ENCODE measurements at places on chromosomes 16 and 17. TPM values are rescaled to one million over a fixed set of nuclear protein-coding genes. Genes with fewer than 3 reads are reported as not detected.

DNA sequence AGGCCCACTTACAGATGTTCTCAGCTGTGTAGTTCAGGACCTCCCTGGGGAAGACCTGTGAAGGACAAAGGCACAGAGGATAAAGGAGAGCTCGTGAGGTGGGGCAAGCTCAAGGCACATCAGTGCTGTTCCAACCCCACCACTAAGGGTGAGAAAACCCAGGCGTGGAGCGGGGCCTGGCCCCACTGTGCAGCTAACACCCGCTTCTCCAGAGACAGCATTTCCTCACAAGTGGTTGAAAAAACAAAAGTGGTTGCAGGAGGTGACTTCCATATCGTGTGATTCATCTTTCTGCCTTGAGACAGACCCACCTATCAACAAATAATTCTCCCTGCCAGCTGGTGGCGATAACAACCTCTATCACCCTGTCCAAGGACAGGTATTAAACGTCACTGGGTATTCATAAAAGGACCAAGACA lies 30.0 kb downstream of the SNN start:
- no peak overlapping the region for H3K4me3 ChIP-seq
- no peaks in the 10 kb centered on the region for H3K27me3 ChIP-seq
- H3K27ac ChIP-seq, result peak overlapping the region; percentile 50
- DNase-seq, result no peak

DNA sequence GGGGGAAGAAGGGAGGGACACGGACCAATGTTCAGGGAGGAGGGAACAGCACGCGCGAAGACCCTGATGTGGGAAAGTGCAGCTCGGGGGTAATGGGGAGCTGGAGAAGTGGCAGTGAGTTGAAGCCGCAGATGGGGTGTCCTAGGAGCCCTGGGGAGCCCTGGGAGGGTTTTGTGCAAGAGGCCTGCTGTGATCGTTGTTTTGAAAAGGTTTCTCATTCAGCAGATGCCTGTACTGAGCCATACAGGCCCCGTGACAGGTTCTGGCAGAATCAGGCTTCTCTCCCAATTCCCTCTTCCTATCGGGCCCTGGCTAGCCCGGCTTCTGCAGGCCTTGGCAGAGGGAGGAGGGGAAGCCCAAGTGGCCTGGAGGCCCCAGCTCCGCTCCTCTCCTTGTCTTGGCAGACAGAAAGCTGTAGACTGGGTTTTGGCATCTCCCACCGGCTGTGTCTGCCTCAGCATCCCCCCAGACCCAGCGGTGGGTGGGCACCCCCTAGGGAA lies 38.4 kb upstream of the EMP2 start:
- no peak for DNase-seq
- peak overlapping the region; percentile 68 for H3K27ac ChIP-seq
- H3K36me3 ChIP-seq, result no peaks in the 10 kb centered on the region
- H3K27me3 ChIP-seq, result no peaks in the 10 kb centered on the region
- peak overlapping the region; percentile 51 for H3K4me3 ChIP-seq
- H3K4me1 ChIP-seq, result peaks cover 43% of the 10 kb centered on the region

- DNase-seq, result no peak
- no peaks in the 10 kb centered on the region for H3K4me1 ChIP-seq
- H3K4me3 ChIP-seq, result no peak overlapping the region
These were observed 195.0 kb upstream of the ELAC2 start for GRCh38 chr17:13212860-13213259.

GRCh38 chr16:85587762-85588556 lies 25.2 kb upstream of the GSE1 start:
- H3K4me1 ChIP-seq, result peaks cover 25% of the 10 kb centered on the region
- H3K4me3 ChIP-seq, result no peak overlapping the region
- DNase-seq, result no peak
- H3K27me3 ChIP-seq, result no peaks in the 10 kb centered on the region
- no peak overlapping the region for H3K27ac ChIP-seq

DNA sequence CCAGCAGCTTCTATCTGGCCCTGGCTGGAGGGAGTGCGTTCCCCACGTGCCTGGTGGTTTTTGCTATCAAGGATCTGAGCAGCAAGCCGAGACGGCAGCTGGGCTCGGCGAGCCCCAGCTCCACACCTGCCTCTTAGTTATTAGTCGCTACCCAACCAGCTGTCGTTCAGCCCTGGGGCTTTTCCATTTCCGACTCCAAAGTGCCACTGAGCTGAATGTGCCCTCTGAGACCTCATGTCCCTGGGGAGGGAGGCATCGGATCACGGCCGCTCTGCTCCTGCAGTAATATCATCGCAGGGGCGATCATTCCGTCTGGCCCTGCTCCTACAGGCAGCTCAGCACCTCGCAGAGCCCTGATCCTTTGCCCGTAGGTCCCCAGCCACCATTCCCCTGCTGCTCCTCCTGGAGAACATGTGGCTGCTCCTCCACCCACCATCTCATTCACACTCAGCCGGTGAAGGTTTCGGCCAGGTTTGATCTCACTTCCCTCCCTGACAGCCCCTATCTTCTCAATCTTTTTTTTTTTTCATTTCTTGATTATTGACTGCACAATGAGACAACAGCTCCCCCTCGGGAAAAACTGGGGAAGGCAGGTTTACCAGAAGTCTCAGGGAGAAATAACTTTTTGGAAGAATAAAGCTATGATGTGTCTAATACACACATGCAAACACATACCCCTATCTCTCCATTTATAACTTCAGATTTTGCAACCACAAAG lies 86.7 kb downstream of the ZFHX3 start:
- no peaks in the 10 kb centered on the region for H3K27me3 ChIP-seq
- H3K27ac ChIP-seq, result no peak overlapping the region
- H3K4me3 ChIP-seq, result no peak overlapping the region
- H3K4me1 ChIP-seq, result peaks cover 32% of the 10 kb centered on the region
- H3K36me3 ChIP-seq, result peaks cover 36% of the 10 kb centered on the region

DNA sequence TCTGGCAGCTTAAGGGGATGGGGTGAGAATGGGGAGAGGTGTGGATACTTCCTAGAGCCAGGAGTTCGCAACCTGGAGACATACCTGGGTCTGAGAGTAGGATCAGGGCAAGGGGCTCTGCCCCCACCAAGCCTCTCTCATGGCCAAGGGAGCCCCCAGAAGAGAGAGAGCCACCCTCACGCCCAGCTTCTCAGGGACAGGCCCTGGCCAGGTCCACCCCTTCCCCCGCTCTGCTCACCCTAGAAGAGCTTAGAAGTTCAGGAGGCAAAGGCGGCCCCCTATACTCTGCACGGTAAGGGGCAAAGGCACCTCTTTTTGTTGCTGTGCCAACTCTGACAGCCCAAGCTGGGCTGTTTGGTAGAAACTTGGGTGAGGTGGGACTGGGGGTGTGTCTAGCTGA lies 69.3 kb upstream of the TMEM97 start:
- H3K27ac ChIP-seq, result no peak overlapping the region
- no peak for DNase-seq
- H3K36me3 ChIP-seq, result no peaks in the 10 kb centered on the region
- H3K4me3 ChIP-seq, result no peak overlapping the region
- peaks cover 32% of the 10 kb centered on the region for H3K27me3 ChIP-seq

DNA sequence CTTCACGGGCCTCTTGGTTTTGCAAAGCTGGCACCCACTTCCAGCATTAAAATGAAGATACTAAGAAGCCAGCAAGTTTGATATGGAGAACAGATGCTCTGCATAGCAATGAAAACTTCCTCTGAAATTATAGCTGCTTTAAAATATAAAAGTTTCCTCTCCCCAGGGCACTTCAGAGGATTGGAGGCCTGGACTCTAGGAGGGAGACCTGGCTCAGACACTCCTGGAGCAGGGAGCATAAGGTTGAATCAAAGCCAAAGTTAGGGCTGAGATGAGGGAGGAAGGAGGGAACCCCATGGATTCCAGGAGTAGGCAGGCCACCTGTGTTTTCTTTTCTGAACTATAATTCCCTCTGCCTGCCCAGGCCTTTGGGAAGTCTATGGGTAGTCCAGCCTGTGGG lies 176.0 kb upstream of the RPL38 start:
- H3K4me3 ChIP-seq, result no peak overlapping the region
- H3K27ac ChIP-seq, result no peak overlapping the region
- no peak for DNase-seq
- H3K27me3 ChIP-seq, result peaks cover 90% of the 10 kb centered on the region

GRCh38 chr16:86038926-86039310 lies 140.0 kb downstream of the IRF8 start:
- H3K36me3 ChIP-seq, result no peaks in the 10 kb centered on the region
- H3K4me3 ChIP-seq, result no peak overlapping the region
- H3K27ac ChIP-seq, result no peak overlapping the region
- H3K4me1 ChIP-seq, result no peaks in the 10 kb centered on the region

GRCh38 chr16:25707982-25708583 lies 16.3 kb downstream of the HS3ST4 start:
- DNase-seq, result no peak
- H3K36me3 ChIP-seq, result no peaks in the 10 kb centered on the region
- no peaks in the 10 kb centered on the region for H3K4me1 ChIP-seq
- H3K27me3 ChIP-seq, result peaks cover 42% of the 10 kb centered on the region

DNA sequence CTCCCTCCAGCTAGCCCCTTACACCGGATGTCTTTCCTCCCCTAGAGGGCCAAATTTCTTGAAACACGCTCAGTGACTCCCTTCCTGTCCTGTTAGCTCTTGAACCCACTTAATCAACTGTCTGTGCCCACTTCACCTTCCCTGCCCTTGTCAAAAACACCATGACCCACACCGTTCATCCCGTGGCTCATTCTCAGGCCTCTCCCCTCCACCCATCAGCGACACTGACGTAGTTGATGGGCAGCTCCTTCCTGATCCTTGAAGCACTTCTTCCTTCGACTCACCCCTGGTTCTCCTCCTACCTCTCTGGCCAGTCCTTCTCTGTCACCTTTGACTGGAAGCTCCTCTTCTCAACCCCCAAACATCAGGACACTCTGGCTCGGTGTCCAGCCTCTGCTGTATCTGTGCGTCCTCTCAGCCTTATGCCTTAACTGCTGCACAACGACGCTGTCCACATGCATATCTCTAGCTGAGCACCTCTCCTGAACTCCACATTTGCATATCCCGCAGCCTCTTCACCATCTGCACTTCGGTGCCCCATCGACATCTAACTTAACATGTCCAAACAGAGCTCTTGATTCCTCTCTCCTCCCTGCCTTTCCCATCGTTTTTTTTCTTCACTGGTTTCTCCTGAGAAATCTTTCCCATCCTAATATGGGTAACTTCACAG lies 39.3 kb upstream of the CCDC182 start:
- peak overlapping the region; percentile 69 for H3K27ac ChIP-seq
- peaks cover 35% of the 10 kb centered on the region for H3K4me1 ChIP-seq
- H3K27me3 ChIP-seq, result peaks cover 3% of the 10 kb centered on the region

DNA sequence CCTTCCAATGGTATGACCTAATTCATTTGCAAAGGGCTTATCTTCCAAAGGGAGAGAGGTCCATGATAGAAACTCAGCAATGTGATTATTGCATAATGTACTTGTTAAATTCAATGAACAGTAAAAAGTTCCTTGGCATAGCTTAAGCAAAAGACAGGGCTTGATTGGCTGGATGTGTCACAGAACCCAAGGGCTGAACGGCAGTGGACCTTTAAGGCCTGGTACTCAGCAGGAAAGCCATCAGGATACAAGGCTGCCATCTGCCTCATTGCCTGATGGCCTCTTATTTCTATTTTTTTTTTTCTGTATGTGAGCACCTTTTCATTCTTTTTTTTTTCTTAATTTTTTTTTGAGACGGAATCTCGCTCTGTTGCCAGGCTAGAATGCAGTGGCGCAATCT lies 208.9 kb upstream of the WSCD1 start:
- H3K4me3 ChIP-seq, result no peak overlapping the region
- no peak overlapping the region for H3K27ac ChIP-seq

The TERB1 gene
- total RNA-seq, result not detected

The TEKT5 gene
- total RNA-seq, result not detected

The KRTAP2-3 gene
- not detected for total RNA-seq

The TOP2A gene
- 2.1 TPM for total RNA-seq

The MILR1 gene
- 2.5 TPM for total RNA-seq
